A549 treated with Hydrocortisone at 1 μM for 4 hours (cell line): ENCODE measurements at places on chromosomes 4 and X. TPM values are rescaled to one million over a fixed set of nuclear protein-coding genes. Genes with fewer than 3 reads are reported as not detected.

Gene SCML1
- 5.0 to 6.7 TPM (median 5.7 TPM) in 5 replicates for total RNA-seq

Gene SLC34A2
- 0.03 to 0.06 TPM (median 0.05 TPM) in 3 of 5 replicates, not detected in the others for total RNA-seq

Gene CT45A3
- total RNA-seq: 0.26 TPM in 1 of 5 replicates, not detected in the others

Gene MAGEE1
- total RNA-seq: 3.0 to 5.2 TPM (median 4.0 TPM) in 5 replicates

Gene ADH4
- not detected in 5 replicates for total RNA-seq

Gene NPNT
- 0.33 to 0.53 TPM (median 0.43 TPM) in 5 replicates for total RNA-seq

Gene STOX2
- 2.1 to 3.3 TPM (median 2.4 TPM) in 5 replicates for total RNA-seq

Gene TCEAL6
- not detected in 5 replicates for total RNA-seq

Gene SLC6A14
- total RNA-seq: not detected in 5 replicates

Gene REELD1
- total RNA-seq: 0.05 TPM in 1 of 5 replicates, not detected in the others

Gene TXK
- 0.13 to 0.38 TPM (median 0.17 TPM) in 5 replicates for total RNA-seq

Gene TMEM156
- total RNA-seq: 17.9 to 22.8 TPM (median 21.0 TPM) in 5 replicates

Gene UBA1
- total RNA-seq: 184 to 207 TPM (median 190 TPM) in 5 replicates

Gene ZFYVE28
- 2.4 to 3.2 TPM (median 2.9 TPM) in 5 replicates for total RNA-seq

Gene SSX2B
- total RNA-seq: not detected in 5 replicates

Gene ARHGAP36
- total RNA-seq: not detected in 5 replicates

Gene KLHL13
- 0.20 to 0.29 TPM (median 0.21 TPM) in 5 replicates for total RNA-seq

Gene RAB40A
- total RNA-seq: 0.06 TPM in 3 of 5 replicates, not detected in the others

Gene GPR82
- not detected in 5 replicates for total RNA-seq

Gene XK
- total RNA-seq: 0.37 to 0.43 TPM (median 0.40 TPM) in 5 replicates

Gene FREM3
- total RNA-seq: not detected in 5 replicates

Gene CYLC1
- not detected in 5 replicates for total RNA-seq

Gene GPC3
- 0.08 to 0.13 TPM in 2 of 5 replicates, not detected in the others for total RNA-seq

Gene GASK1B
- total RNA-seq: 0.24 to 0.66 TPM (median 0.33 TPM) in 5 replicates

Gene SPANXB1
- 1.5 to 3.4 TPM (median 2.0 TPM) in 5 replicates for total RNA-seq

Gene EVC2
- total RNA-seq: 1.9 to 2.2 TPM (median 2.1 TPM) in 5 replicates

Gene FNIP2
- 5.0 to 7.9 TPM (median 6.2 TPM) in 5 replicates for total RNA-seq

Gene GLUD2
- 1.6 to 3.4 TPM (median 2.2 TPM) in 5 replicates for total RNA-seq

Gene SHISA3
- not detected in 5 replicates for total RNA-seq

Gene TBC1D14
- 37.1 to 43.8 TPM (median 40.3 TPM) in 5 replicates for total RNA-seq

Gene DMP1
- total RNA-seq: not detected in 5 replicates

Gene SYNPO2
- 0.68 to 1.1 TPM (median 1.0 TPM) in 5 replicates for total RNA-seq

Gene REPS2
- total RNA-seq: 0.93 to 1.7 TPM (median 1.4 TPM) in 5 replicates

Gene S100P
- total RNA-seq: 44.4 to 144 TPM (median 132 TPM) in 5 replicates
